ENCODE measurements at places on chromosomes 2 and 18.
A peak's percentile ranks its signal among the peaks of the same experiment; 100 is the strongest.

GRCh38 chr2:191265311-191266170, 20.3 kb downstream of the MYO1B start:
- DNase-seq: no peak

DNA sequence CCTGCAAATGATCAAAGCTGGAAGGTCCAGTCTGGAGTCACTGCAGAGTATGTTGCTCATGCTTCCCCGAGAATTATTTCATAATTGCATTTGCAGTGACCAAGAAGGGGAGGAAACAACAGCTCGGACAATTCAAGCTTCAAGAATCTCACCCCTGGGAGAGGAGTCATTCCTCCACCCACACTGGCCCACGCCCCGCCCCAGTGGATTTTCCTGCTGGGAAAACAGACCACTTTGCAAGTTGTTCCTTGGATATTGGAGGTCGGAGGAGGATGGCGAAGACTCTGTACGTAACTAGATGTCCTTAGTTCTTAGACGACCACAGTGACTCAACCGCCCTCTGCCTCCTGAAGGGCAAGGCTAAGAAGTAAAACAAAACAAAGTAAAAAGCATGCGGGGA, 159.4 kb downstream of the TPO start:
- DNase-seq: no peak

GRCh38 chr2:234548695-234549420, 52.0 kb upstream of the ARL4C start:
- DNase-seq: peak; percentile 73

DNA sequence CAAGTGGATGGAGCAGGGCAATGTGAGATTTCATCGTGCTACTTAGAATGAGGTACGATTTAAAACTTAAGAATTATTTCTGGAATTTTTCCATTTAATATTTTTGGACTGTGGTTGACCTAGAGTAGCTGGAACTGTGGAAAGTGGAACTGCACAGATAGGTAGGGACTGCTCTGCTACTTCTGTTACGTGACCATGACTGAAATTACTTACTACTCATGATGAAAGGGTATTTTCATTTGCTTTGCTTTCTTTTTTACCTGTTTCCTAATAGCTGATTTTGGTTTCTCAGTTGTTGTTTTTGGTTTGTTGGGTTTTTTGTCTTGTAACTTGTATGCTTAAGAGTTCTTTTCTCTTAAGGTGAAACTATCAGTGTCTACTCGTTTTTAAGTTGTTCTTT, 11.4 kb downstream of the UBE2E3 start:
- no peak for DNase-seq

GRCh38 chr2:43759195-43759594, 14.6 kb upstream of the DYNC2LI1 start:
- no peak for DNase-seq

DNA sequence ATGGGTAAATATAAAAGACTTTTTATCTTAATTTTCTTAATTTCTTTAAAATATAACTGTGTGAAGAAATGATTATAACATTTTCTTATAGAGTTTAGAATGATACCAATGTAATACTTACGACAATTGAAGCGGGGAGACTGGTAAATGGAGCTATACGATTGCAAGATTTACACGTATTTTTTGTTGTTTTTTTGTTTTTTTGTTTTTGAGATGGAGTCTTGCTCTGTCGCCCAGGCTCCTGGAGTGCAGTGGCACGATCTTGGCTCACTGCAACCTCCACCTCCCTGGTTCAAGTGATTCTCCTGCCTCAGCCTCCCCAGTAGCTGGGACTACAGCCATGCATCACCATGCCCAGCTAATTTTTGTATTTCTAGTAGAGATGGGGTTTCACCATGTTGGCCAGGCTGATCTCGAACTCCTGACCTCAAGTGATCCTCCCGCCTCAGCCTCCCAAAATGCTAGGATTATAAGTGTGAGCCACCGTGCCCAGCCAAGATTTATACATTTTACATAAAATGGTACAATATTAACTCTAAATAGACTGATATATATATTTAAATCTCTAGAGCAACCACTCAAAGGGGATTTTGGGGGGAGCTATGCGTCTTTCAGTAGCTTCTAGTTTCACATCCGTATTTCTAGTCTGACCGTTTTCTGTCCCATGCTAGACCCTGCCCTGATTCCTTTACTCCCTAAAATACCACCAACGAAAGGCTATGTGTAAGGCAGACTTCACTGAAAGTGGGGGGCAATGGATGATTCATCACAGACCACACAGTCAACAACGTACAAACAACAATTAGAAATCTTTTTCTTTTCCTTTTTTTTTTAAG, 28.2 kb upstream of the ATG16L1 start:
- DNase-seq: no peak

- DNase-seq: no peak
Measured at GRCh38 chr2:55422876-55423665, 3.4 kb upstream of the CCDC88A start.

DNA sequence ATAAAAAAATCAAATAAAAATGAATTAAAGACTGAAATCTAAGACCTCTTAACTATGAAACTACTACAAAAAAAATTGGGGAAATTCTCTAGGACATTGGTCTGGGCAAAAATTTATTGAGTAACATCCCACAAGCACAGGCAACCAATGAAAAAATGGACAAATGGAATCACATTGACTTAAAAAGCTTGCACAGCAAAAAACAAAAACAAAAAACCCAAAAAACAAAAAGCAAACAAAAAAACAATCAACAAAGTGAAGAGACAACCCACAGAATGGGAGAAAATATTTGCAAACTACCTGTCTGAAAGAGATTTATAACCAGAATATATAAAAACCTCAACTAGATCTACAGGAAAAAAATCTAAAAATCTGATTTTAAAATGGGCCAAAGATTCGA, 63.4 kb upstream of the CHN1 start:
- no peak for DNase-seq

- DNase-seq: no peak
Measured at GRCh38 chr2:207088839-207089238, 76.9 kb downstream of the KLF7 start.

DNA sequence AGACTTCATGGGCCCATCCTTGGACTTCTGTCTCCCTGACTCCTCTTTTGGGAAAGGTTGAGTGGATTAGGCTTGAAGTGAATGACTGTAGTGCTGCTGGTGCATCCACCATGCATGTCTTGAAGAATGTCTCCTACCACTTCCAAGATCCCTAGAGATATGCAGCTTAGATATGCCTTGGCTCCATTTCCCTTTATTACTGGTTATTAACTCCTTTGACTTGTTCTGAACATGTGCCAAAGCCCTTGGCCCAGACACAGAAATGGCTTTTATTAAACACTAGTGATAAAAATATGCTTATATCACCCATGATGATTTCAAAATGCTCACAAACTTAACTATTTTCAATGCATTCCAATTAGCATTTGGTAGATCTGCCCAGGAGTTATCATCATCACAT, 90.0 kb upstream of the SLC14A2 start:
- DNase-seq: no peak

DNA sequence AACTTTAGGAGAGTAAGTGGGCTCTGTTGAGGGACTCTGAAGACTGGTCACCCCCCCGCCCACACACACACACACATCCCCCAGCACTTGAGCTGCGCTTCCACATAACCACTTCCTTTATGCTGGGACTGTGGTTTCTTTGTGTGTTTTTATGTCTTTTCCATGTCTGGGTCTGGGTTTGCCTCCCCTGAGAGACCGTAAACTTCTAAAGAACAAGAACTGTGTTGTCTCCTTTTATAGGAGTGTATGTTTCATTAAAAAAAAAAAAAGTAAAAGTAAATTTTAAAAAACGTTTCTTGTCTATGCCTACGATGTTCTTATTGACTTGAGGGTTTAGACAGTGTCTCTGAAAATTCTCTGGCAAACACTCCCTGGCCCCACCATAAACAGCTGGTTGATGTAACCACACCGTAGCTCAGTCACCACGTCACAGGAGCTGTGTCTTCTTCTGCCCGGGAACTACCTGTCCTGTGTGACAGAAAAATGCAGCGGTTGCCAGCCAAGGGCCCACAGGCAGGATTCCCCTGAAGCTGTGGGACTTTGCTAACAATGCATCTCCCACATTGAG, 68.0 kb downstream of the KLHL29 start:
- no peak for DNase-seq

DNA sequence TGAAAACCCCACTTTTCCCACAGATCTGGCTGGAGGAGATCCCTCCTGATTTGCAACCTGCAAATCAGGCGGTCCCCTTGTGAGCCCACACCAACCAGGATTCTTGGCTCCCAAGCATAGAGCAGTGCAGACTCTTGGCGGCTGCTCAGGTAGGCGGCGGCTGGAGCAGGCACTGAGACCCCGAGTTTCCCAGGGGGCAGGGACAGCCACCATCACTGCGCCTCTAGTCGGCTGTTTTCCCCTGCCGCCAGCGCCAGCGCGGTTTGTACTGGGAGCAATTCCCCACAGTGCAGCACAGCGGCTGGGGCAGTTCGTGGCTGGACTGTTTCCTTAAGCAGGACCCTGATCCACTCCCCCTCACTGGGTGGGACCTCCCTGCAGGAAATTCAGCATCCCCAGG, 323.3 kb downstream of the TRIB2 start:
- DNase-seq: no peak

GRCh38 chr2:98479371-98479770, 34.7 kb downstream of the INPP4A start:
- no peak for DNase-seq
